ELR (cell line): ENCODE measurements at places on chromosomes 2 and 18.

DNA sequence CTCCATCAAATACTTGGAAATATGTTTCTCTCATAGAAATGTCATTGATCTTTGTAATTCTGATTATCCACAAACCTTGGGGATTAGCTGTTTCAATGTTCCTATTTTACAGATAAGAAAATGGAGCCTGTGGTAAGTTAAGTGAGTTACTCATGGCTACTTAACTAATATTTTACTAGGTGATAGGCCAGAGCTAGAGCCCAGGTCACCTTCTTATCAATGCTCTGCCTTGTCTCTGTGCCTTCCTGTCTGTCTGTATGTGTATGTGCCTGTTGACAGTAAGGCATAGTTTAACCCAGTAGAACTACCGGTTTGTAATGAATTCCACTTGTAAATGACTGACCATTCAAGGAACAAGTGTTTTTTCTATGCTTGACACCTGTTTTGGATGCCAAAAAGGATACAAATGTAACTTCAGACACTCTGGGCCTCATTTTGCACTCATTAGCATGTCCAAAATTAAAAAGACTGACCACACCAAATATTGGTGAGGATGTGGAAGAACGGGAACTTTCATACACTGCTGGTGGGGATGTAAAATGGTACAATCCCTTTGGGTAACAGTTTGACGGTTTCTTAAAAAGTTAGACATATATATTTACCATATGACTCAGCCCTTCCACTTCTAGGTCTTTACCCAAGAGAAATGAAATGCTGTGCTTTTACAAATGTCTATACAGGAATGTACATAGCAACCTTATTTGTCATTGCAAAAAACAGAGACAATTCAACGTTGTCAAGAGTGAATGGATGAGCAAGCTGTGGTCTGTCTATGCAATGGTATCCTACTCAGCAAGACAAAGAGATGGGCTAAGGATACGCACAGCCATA lies 19.6 kb upstream of the IL1A start:
- DNase-seq, result peak; percentile 97

- DNase-seq, result no peak
Observed at GRCh38 chr18:47168509-47168908, 7.7 kb downstream of the IER3IP1 start.

GRCh38 chr2:199458806-199459285 lies 1.1 kb upstream of the SATB2 start:
- DNase-seq, result no peak

GRCh38 chr2:96604104-96604503 lies 34.0 kb downstream of the KANSL3 start:
- peak; percentile 24 for DNase-seq

GRCh38 chr2:101277111-101277510 lies 24.4 kb downstream of the CNOT11 start:
- peak; percentile 19 for DNase-seq

DNA sequence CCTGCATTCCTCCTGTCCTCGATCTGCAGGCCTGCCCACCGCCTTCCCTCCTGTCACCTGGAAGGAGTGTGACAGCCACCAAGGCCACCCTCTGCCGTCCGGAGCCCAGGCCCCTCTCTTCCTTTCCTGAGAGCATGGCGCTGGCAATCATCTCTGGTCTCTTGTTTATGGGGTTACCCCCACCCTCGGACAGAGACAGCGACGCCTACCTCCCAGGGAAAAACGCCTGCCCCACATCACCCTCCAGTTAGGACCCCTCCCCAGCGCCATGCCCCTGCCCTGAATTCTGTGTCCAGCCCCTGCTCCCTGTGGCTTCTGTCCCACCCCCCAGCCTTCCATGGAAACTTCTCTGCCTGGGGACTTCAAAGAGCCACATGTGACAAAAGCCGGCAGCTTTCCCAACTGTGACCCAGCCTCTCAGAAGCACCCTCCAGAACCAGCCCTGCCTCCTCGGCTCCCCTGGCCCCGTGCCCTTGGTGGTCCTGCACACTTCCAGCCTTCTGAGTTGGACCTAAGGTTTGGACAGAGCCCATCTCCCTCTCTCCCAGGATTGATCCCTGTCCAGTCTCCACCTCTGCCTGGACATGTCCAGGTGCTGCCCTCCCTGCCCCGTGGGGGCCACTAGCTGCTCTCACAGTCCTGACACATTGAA lies 145.0 kb upstream of the HDAC4 start:
- no peak for DNase-seq

GRCh38 chr2:19857100-19857499 lies 44.7 kb downstream of the TTC32 start:
- no peak for DNase-seq

GRCh38 chr2:30710461-30710860 lies 96.8 kb downstream of the CAPN13 start:
- no peak for DNase-seq

DNA sequence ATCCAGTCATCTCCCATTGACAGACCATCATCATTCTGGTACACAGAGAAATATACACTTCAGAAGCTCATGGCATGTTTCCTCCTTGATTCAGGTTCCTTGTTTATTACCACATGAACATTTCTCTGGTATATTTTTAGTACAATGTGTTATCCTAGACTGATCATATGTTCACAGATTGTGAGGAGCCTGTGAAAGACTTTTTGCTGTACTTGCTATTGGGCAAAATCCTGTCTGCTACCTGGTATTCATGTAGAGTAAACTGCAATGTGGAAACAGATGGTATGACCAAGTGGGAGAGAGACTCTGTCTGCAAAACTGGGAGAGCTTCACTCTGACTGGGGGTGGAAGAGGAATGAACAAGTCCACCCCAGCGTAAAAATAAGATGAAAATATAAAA lies 657.2 kb downstream of the IRS1 start:
- no peak for DNase-seq

DNA sequence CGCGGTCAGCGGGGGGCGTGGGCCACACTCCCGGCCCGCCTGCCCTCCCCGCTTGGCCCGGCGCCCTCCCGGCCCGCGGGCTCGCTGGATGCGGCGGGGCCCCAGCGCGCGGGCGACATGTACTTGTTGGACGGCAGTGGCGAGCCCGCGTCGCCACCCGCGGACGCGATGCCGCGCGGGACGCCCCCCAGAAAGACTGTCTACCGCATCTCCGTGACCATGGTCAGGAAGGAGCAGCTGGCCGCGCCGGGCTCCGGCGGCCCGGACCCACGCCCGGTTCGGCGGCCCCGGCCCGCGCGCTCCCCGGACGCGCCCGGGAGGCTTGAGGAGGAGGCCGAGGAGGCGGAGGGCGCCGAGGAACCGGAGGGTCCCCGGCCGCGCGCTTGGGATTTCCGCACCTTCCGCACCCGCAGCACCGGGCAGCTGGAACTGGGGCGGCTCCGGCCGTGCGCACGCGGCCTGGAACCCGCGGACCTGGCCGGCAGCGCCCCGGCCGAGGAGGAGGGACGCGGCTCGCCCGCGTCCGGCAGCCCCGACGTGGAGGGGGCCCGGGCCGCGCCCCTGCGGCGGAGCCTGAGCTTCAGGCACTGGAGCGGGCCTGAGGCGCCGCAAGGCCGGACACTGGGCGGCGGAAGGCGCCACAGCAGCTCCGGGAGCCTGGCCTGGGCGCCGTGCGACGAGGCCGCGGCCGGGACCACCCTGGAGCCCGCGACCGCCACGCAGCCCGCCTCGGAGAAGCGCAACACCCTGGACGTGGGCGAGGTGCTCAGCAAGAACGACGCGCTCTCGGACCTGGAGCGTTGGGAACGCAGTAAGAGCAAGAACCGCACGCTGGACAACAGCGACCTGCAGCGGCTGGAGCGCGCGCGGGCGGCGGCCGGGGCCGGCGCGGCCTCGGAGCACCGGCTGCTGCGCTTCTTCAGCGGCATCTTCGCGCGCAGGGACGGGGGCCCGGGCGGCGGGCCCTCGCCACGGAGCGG lies 176.4 kb downstream of the AGAP1 start:
- peak; percentile 70 for DNase-seq

DNA sequence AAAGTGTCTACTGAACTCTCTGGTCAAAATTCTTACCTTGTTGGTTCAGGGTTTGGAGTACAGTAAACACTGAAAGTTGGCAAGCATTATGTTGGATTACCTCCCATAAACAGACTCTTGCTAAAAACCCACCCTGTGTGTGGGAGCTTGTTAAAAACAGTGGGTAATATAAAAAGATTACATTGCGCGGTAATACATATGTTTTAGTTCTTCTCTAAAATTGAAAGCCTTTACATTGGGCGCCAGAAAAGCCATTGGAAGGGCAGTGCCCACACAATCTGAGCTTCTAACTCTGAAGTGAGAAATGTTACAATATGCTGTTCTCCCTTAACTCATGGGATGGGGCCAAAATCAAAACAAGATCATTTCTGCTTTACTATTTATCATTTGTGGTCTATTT lies 510.7 kb downstream of the CNTNAP5 start:
- no peak for DNase-seq

GRCh38 chr18:37252342-37252741 lies 313.3 kb downstream of the CELF4 start:
- DNase-seq, result no peak

DNA sequence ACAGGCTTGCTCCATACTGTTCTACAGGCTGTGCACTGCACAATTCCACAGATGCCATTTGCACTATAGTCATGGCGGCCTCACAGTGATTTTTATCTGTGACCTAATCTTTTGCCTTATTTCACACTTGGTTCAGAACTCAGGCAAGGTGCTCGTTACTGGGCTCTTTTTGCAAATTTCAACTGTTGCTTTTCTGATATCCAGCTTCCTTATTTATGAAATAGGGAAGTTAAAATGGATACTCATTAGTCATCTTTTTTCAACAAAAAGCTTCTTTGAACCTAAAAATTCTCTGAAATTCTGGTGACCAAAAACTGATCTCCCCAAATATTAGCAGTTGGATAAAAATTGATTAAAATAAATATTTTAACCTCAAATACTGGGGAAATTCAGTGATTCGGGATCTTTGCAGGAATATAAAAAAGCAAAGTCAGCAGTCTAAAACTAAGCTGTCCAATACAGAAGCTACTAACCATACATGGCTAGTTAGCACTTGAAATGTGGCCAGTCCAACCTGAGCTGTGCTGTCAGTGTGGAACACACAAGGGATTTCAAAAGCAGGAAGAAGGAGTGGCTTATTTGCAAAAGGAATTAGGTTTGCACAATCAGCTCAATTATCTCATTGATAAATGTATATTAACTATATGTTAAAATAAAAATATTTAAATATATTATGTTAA lies 134.4 kb downstream of the COL4A4 start:
- DNase-seq, result no peak

DNA sequence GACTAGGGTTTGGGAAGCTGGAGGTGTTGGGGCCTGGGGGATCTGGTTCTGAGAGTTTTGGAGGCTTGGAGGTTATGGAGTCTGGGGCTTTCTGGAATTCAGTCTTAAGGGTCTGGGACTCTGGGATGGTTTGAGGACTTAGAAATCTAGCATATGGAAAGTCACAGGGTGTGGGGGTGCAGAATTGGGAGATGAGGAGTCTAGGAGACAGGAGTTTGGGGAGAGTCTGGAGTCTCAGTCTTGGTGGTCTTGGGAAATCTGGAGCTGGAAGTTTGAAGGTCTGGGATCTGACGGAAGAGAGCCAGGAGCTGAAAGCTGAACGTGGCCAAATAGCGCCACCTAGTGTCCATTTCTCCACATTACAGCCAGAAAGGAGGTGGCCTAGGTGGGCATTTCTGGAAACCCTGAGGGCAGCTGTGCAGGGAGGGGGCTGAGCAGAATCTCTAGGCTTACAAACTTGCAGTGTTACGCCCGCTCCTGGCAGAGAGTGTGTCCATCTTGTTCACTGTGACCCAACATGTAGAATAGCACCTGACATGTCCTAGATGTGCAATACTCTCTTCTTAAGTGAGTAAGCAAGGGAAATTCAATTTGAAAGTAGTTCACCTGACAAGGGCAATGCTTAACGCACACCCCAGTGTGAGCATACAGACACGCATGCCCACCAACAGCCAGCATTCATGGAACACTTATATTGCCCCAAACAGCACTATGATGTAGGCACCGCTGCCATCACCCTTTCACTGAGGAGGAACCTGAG lies 204.8 kb downstream of the TFCP2L1 start:
- DNase-seq, result peak; percentile 71

- DNase-seq, result peak; percentile 59
Observed at GRCh38 chr2:190804182-190804795, 76.3 kb upstream of the GLS start.

DNA sequence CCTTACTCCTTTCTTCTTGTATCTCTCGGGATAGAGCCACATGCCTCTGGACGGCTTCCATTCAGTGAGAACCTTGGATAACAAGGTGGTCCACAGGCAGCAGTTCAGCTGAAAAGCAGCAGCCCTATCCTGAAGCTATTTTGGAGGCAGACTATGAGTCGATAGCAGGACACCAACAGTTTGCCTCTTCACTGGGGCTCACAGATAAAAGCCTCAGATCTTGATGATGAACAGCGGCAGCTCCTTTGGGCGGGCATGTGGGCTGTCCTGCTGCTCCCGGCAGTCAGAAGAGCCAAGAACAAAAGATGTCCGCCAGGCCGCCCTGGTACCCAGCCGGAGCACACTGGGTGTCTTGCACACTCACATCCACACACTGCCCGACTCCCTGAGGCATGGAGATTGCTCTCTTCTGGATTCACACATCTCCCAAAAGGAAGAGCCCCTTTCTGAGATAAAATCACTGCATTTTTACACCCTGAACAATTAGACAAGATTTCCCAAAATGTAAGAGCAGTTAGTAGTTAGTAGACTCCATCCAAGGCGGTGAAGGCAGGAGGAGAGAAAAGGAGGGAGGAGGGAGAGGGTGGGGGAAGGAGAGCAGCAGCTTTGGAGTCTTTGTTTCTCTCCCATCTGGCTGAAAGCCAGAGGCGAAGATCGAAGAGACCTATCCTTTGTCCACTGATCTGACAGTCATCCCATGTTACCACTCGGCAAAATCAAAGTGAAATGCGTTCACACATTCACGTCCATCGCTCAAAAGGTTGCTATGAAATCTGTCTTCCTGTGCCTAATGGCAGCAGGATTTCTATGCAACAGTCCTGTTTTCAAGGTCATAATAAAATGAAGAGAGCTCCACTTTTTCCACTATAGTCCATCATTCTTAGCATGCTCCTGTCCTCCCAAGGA lies 90.1 kb upstream of the KLF7 start:
- no peak for DNase-seq

DNA sequence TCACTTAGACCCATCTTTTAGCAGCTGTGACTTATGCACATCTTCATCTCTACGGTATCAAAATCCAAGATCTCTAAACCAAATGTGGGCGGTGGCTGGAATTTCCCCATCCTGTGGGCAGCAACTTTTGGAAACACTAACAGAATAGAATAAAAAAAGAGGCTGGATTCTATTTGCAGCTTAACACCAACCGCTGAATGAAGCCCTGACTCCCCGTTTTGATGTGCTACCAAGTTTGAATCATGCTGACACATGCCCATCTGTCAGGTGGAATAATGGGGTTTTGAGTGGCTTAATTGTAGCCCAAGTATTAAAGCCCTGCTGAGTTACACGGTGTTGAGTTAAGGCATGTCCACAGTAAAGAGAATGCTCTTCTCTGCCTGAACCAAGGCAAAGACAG lies 165.2 kb downstream of the MTCL1 start:
- DNase-seq, result no peak
